ENCODE measurements at places on chromosomes 4 and X.

- DNase-seq = no peak
Observed at GRCh38 chr4:123312116-123312515, 84.5 kb upstream of the SPRY1 start.

DNA sequence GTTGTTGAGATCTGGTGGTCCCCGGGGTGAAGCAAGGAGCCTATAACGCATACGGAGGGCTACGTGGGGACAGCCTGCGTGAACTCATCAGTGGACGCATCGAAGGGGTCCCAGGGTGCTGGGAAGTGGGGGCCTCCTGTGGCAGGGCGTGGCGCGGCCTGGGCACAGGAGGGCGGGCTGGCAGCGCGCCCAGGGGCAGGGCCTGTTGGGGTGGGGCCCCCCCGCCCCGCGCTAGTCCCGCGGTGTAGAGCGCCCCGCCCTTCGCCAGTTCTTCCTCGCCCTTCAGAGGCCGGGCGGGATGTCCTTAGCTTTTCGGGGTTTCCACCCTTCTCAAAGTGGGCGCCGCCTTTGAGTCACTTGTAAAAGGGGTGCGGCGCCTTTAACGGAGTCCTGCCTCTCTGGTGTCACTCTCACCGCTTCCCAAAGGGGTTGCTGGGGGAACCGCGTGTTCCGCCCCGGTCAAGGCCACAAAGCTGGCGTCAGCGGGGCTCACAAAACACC is 632 bp downstream of the PLP2 start:
- peak; percentile 82 for DNase-seq

DNA sequence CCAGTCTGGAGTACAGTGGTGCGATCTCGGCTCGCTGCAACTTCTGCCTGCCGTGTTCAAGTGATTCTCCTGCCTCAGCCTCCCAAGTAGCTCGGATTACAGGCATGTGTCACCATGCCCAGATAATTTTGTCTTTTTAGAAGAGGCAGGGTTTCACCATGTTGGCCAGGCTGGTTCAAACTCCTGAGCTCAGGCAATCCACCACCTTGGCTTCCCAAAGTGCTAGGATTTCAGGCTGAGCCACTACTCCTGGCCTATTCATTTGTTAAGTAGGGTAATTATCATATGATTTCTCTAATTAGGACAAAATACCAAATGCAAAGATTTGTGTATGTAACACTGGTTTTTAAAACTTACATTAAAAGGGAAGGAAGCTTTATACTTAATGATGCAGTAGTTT is 137.8 kb downstream of the GPM6A start:
- DNase-seq = no peak

GRCh38 chrX:155169881-155170280 is 46.4 kb upstream of the VBP1 start:
- DNase-seq = no peak

GRCh38 chr4:128455480-128455879 is 167.9 kb upstream of the PGRMC2 start:
- DNase-seq = no peak

GRCh38 chr4:113563691-113564378 is 197.7 kb downstream of the CAMK2D start:
- no peak for DNase-seq

- DNase-seq = no peak
Observed at GRCh38 chr4:168551211-168551610, 54.4 kb downstream of the PALLD start.

DNA sequence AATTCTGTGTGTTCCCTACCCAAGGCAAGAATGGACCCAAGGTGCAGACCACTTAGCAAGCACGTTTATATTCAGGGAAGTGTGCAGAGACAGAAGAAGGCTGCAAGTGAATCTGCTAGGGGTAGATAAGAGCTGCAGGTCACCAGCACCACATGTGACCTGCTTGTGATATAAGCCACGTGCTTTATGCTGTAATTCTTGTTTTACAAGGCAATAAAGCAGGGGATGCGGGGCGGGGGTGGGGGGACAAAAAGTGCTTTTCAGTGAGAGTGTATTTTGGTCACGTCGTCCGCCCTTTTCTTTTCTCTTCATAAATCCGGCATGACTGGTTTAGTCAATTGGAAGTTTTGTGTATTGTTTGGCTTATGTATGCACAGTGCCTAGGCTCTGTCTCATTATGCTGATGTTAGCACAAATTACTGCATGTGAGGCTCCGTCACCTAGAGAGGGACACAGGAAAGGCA is 192.7 kb downstream of the RBMX2 start:
- DNase-seq = no peak

- no peak for DNase-seq
Observed at GRCh38 chr4:75924309-75924827, 16.4 kb downstream of the NAAA start.

All from inflammatory macrophage (primary cell).